ENCODE measurements at places on chromosomes 5 and 9.

DNA sequence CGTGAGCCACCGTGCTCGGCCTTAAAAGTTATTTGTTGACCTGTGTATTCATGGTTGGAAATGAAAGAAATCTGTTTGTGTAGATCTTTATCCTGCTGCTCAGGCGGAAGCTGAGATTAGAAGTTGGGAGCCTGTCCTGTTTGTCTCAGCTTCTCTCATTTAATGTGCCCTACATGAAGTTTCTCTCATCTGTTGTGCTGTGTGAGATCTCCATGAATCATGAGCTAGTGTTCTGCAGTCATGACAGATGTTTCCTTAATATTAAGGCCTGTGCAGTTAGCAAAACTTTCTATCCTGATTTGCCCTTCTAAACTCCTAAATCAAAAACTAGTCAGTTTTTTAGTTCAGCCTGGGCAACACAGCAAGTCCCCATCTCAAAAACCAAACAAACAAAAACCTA, 59.5 kb downstream of the FAM78A start:
- H3K36me3 ChIP-seq, result peaks cover 5% of the 10 kb centered on the region
- no peak for DNase-seq
- H3K4me3 ChIP-seq, result no peak overlapping the region

DNA sequence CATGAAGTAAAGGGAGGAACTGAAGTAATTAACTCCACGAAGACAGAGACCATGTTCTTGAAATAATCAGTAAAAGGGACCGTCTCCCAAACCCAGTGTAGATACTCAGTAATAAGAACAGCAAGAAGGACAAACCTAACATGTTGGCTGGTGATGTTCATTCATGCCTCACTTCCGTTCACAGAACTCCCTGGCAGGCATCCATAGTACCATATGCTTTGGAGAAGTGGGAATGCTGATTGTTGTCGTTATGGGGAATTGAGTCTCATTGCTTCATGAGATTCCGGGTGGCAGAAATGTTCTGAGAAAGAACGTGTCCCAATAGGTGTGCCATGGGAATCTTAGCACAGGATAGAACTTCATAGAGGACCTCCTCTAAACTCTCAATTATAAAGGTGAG, 452.3 kb downstream of the ZSWIM6 start:
- H3K4me1 ChIP-seq, result no peaks in the 10 kb centered on the region
- H3K36me3 ChIP-seq, result no peaks in the 10 kb centered on the region
- H3K27me3 ChIP-seq, result no peaks in the 10 kb centered on the region
- H3K27ac ChIP-seq, result no peak overlapping the region

- no peaks in the 10 kb centered on the region for H3K27me3 ChIP-seq
- H3K36me3 ChIP-seq, result no peaks in the 10 kb centered on the region
- DNase-seq, result no peak
- H3K4me1 ChIP-seq, result peaks cover 29% of the 10 kb centered on the region
- H3K4me3 ChIP-seq, result no peak overlapping the region
Observed at GRCh38 chr9:72872718-72873117, 80.1 kb downstream of the ALDH1A1 start.

DNA sequence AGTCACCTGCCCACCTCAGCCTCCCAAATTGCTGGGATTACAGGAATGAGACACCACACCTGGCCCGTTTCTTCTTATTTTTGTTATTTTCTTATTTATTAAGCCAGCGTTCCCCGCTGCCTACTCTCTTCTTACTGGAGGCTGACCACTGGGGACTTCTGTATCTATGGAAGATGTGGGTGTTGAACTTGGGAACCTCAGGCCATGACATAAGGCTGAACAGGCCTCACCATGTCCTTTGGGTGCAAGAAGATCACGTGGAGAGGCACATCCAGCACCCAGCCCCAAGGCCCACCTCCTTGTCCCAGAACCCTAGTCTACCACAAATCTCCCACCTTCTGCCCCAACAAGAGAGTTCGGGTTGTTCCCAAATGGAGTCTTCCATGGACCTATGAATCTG, 59.4 kb upstream of the NEK6 start:
- no peaks in the 10 kb centered on the region for H3K27me3 ChIP-seq
- H3K27ac ChIP-seq, result no peak overlapping the region
- H3K4me3 ChIP-seq, result no peak overlapping the region
- H3K4me1 ChIP-seq, result peaks cover 10% of the 10 kb centered on the region

GRCh38 chr9:114385397-114386181, 2.2 kb downstream of the AKNA start:
- DNase-seq, result peak; percentile 54
- H3K4me1 ChIP-seq, result peaks cover 47% of the 10 kb centered on the region
- peak overlapping the region; percentile 48 for H3K27ac ChIP-seq
- H3K36me3 ChIP-seq, result no peaks in the 10 kb centered on the region

GRCh38 chr5:61991866-61992265, 314.1 kb upstream of the KIF2A start:
- H3K4me1 ChIP-seq, result no peaks in the 10 kb centered on the region
- no peak overlapping the region for H3K27ac ChIP-seq
- H3K4me3 ChIP-seq, result no peak overlapping the region
- H3K36me3 ChIP-seq, result no peaks in the 10 kb centered on the region

DNA sequence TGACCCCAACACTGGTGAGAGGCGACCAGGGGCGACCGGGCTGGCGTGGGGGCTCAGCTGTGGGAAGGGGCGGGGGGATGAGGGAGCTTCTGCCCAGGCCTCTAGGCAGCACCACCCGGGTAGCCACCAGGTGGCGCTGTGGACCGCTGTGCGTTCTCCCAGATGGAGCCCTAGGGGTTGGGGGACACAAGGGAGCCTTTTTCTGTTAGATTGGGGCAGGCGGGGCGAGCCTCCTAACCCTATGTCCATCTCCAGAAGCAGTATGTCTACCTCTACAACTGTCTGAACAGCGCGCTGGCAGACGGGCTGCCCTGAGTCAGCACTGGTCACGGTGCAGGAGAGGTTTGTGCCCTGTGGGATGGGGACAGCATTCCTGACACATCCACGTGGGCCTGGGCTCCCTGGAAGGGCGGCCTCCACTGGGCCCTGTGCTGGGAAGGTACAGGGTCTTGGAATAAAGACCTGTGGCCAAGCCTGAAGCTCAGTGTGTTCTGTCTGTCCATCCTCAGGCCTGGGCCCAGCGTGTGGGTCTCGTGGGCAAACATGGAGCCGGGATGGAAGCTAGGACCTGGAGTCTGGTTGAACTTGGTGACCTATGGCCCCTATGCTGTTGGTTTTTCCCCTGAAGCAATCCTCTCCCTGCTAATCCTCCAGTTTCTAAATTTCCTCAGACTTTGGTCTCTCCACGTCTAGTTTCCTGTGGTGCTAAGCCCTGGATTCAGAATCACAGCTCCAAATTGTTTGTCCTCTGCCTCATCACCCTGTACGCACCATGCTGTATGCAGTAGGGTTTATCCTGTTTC, 23.1 kb upstream of the SPTLC1 start:
- H3K4me3 ChIP-seq, result peak overlapping the region; percentile 55
- DNase-seq, result peak; percentile 84

GRCh38 chr5:103428411-103428871, 134.1 kb downstream of the NUDT12 start:
- no peak overlapping the region for H3K27ac ChIP-seq
- no peak overlapping the region for H3K4me3 ChIP-seq
- no peaks in the 10 kb centered on the region for H3K36me3 ChIP-seq

DNA sequence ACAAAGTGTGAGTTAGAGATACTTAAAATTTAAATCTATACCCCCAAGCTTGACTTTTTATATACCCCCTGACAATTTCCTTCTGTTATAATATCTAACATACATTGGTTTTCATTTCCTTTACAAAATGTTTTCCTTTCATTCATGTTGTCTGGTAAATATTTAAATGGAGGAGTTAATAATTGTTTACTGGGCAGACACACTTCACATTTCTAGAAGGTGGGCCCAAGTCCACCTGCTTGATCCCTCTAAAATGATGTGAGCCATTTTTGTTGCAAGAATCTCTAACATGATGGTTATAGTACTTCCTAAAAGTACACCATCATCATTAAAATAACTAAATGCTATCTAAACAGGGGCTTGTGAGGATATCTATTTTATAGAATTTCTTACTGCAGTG, 155.9 kb downstream of the FAM174A start:
- no peaks in the 10 kb centered on the region for H3K27me3 ChIP-seq
- H3K36me3 ChIP-seq, result no peaks in the 10 kb centered on the region
- no peak for DNase-seq
- H3K4me3 ChIP-seq, result no peak overlapping the region
- H3K27ac ChIP-seq, result no peak overlapping the region
- no peaks in the 10 kb centered on the region for H3K4me1 ChIP-seq

DNA sequence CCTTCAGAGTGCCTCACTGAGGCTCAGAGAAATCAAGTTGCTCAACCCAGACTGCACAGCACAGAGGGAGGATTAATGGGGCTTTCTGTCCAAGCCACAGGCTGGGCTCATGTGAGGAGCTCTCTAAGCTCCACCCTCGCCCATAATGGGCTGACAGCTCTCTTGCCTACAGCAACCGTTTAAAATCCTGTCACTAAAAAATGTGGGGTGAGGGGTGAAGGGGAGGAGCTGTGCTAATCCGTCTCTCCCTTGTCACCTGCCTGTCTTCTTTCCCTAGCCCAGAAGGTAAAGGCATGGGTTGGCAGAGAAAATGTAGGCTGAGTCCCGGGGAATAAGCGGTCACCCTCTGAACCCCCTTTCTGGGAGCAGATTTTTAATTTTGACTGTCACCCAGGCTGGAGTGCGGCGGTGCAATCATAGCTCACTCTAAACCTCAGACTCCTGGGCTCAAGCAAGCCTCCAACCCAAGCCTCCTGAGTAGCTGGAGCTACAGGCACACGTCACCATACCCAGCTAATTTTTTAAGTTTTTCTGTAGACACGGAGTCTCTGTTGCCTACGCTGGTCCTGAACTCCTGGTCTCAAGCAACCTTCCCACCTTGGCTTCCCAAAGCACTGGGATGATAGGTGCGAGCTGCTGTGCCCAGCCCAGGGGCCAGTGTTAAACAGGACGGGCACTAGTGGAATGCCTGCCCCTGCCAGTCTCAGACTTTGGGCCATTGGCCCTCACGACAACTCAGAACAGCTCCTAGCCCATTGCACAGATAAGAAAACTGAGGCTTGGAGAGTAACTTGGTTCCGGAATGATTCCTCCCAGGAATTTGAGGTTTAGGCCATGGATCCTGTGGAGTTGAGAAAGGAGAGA, 89.5 kb downstream of the LMX1B start:
- H3K4me3 ChIP-seq, result no peak overlapping the region
- no peak overlapping the region for H3K27ac ChIP-seq
- no peak for DNase-seq
- H3K27me3 ChIP-seq, result peaks cover 69% of the 10 kb centered on the region
- H3K36me3 ChIP-seq, result no peaks in the 10 kb centered on the region

DNA sequence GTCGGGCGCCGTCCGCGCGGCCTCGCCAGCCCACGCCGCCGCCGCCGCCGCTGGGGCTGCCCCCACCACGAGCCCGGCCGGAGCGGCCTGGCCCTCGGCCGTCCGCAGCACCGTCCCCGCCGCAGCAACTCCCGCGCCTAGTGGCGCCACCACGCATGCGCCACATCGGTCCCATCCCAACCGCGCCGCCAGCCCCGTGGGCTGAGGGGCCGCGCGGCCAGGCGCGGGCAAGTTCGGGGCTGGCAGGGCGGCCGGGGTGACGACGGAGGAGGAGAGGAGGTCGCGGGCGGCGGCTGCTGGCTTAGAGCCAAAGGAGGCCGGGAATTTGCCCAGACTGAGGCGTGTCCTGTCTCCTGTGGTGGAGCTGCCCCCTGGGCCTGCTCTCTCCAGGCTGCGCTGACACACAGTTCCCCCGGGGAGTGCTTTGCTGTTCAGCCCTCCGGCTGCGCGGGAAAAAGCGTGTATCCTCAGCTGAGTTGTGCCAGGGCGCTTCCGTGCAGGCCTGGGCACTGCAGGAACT, at the start of gene TUSC1:
TUSC1 (minus strand) TSS at position 298 of the 520 bp plus-strand sequence; CDS start at position 166, 132 bp downstream.
- no peak for DNase-seq
- no peak within 1 kb of the TSS for H3K4me3 ChIP-seq
- no peaks in the 10 kb centered on the region for H3K36me3 ChIP-seq
- no peaks in the 10 kb centered on the region for H3K4me1 ChIP-seq
- H3K27ac ChIP-seq, result no peak within 1 kb of the TSS

DNA sequence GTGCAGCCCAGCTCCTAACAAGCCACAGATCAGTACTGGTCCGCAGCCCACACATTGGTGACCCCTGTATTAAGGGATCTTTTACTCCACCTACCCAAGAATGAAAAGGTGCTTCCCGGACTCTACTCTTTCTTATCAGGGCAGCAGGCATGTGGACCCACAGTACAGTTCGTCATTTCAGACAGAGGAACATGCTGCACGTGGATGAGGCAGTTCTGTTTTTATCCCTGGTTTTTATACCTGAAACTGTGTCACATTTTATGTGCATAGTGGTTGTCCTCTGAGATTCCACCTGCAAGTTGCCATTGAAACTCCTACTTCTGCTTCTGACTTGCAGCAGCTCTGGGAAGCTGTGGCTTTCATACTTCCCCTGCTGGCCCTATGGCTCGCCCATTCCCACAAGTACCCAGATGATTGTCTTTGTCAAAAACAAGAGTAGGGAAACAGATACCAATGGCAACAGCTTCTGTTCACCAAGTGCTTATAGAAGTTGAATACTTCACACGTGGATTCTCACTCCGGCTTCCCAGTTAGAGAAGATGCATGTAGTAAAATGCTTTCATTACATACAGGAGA, 208.0 kb downstream of the TRIO start:
- H3K27ac ChIP-seq, result no peak overlapping the region
- no peak overlapping the region for H3K4me3 ChIP-seq
- no peaks in the 10 kb centered on the region for H3K4me1 ChIP-seq
- no peaks in the 10 kb centered on the region for H3K27me3 ChIP-seq
- DNase-seq, result no peak

- no peak overlapping the region for H3K27ac ChIP-seq
- peaks cover 18% of the 10 kb centered on the region for H3K4me1 ChIP-seq
Observed at GRCh38 chr9:96877269-96877668, 23.0 kb upstream of the ZNF782 start.

DNA sequence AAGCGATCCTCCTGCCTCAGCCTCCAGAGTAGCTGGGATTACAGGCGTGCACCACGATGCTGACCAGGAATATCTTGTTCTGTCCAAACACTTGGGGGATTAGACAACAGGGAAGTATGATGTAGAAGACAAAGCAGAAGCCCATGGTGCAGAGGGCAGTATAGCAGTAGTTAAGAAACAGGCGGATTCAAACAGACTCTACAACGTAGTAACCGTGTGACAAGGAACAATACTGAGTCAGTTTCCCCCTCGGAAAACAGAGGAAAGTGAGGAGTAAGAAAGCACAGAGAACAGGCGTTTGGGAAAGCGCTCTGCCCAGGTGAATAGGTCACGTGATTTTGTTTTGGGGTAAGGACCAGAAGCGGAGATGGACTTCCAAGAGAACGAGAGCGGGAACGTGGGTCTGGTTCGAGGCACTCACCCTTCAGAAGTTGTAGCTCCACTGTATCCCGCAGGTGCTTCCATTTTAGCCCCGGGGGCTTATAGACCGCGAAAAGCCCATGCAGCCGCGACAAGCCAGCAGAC, 306 bp downstream of the TRUB2 start:
- DNase-seq, result no peak
- no peaks in the 10 kb centered on the region for H3K27me3 ChIP-seq

GRCh38 chr9:4799033-4799430, 6.3 kb downstream of the RCL1 start:
- H3K4me3 ChIP-seq, result no peak overlapping the region
- peaks cover 42% of the 10 kb centered on the region for H3K4me1 ChIP-seq
- no peak for DNase-seq
- no peaks in the 10 kb centered on the region for H3K27me3 ChIP-seq

GRCh38 chr9:21993893-21994555, at the start of gene CDKN2A:
TSS of gene CDKN2A (minus strand) at chr9:21994392.
- peak within 1 kb of the TSS; percentile 77 for H3K4me3 ChIP-seq
- no peaks in the 10 kb centered on the region for H3K27me3 ChIP-seq
- no peak for DNase-seq

- H3K4me3 ChIP-seq, result no peak overlapping the region
- peaks cover 27% of the 10 kb centered on the region for H3K4me1 ChIP-seq
- no peaks in the 10 kb centered on the region for H3K36me3 ChIP-seq
- no peak for DNase-seq
- H3K27ac ChIP-seq, result no peak overlapping the region
Observed at GRCh38 chr9:6234014-6234413, 18.4 kb downstream of the IL33 start.

All from HepG2 (cell line).